Occipital lobe (tissue), 3 donors: ENCODE measurements at places on chromosomes 16 and 17.

DNA sequence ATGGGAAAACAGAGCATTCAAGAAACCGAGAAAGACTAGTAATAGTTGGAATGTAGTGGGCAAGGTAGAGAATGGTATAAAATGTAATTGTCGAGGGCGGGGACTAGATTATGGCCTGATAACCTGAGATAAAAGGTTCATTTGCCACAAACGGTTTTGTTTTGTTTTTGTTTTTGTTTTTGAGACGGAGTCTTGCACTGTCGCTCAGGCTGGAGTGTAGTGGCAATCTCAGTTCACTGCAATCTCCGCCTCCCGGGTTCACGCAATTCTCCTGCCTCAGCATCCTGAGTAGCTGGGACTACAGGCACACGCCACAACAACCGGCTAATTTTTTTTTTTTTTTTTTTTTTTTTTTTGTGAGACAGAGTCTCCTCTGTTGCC is 1.4 kb downstream of the NEK8 start:
- DNase-seq, result no peak

DNA sequence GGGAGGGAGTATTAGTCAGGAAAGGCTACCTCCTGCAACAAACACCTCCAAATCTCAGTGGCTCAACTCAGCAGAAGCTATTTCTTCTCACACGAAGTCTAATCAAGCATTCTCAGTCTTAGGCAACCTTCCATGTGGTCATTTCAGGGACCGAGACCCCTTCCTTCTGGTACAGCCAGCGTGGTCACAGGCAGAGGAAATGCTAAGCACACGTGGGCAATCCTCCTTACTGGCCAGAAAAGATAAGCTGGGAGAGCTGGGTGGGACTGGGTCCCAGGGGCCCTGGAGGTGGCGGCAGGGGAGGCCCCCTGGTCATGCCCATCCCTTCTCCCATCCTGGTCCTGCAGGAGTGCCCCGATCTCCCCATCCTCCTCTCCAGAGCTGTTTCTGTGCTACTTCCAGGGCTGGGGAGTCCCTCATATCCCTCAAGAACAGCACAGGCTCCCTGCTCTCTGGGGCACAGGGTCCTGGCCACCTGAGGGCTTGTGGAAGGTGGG is 5.7 kb upstream of the CX3CL1 start:
- no peak for DNase-seq

DNA sequence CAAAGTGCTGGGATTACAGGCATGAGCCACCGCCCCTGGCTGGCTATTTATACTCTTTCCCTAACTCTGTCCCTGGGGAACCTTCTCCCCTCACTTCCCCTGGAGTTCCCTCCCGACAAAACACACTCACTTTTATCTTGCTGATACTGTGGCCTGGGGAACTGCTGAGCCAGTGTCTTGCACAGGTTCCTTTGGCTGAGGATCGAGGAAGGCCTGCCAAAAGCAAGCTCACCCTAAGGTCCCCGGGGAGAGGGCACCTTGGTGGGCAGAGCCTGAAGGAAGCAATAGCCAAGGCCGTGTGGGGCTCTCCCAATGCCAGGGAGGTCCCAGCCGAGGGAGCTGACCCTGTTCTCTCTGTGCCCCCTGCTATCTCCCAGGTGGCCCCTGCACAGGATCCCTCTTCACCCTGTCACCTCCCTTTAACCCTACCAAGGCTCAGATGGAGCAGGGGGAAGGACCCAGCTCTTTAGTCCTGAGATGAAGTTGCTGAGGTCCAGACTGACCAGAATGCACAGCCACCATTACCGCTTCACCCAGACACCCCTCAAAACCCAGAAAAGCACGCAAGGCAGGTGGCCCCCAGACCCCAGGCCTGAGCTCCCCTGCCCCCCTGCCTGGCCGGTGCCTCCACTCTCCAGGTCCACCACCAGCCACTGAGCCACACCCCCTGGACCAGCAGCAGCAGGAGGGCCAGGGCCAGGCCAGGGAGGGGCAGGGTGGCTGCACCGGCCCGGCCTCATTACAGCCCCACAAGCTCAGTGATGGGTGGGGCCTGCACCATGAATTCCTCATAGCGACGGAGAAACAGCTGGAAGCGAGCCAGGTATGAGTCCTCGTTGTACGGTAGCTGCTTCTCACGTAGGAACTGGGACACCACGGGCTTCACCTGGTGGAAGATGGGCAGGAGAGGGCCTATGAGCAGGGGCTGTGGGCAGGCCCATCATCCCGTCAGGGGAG is 5.1 kb upstream of the FDXR start:
- DNase-seq, result no peak

DNA sequence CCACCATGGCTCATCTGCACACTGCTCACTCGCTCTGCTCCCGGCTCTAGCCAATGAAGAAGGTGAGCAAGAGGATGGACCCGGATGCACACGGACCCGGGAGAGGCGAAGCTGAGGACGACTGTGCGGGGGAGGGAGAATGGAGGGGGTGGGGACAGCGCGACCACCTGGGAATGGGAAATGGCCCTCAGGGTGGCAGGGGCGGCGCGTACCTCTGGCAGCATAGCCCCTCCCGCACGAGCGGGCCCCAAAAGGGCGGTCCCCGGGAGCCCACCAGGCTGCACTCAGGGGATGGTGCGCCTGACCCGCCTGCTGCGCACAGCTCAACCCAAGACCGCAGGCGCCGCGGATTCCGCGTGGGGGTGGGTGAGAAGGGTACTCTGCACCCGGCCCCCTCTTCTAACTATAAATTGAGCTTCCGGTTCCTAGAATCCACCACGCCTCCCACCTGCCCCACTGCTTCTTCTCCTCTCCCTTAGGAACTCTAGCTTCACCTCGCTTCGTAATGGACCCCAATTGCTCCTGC is 6.1 kb downstream of the MT1H start:
- no peak for DNase-seq

DNA sequence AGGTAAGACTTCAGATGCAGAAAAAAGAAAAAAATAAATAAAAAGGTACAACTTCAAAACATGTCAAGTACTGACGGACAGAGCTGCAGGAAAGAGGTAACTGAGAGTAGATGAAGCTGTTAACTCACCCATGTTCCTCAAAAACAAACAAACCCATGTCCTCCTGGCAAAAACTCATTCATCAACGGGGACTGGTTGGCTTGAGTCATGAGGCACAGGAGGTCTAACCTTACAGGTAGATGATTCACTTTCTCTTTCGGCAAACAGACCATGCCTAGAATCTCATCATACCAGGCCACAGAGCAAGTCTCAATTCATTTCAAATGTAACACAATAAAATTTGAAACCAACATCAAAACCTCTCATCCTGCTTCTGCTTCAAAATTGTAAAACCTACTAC is 12.3 kb upstream of the FASN start:
- no peak for DNase-seq
